ENCODE measurements at places on chromosomes 12 and 14.

DNA sequence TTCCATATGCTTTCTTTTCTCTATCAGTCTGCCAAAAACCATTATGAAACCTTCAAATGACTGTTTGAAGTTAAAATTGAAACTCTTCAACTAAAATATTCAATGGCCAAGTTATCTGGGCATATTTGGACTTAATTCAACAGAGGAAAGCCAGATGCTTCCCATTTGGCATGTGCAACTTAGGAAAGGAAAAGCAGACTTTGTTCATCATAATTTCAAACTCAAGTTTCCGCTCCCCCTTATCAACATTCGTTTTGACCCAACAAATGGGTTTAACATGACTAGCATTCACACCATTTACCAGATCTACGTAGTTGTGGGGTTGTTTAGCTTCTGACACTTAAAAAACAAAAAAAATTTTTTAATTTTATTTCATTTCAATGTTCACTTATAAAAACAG, 75.7 kb downstream of the PLEKHG7 start:
- DNase-seq: no peak

- DNase-seq: no peak
Measured at GRCh38 chr12:75155962-75156361, 53.7 kb downstream of the KCNC2 start.

- no peak for DNase-seq
Measured at GRCh38 chr14:52563120-52563519, 10.5 kb downstream of the GPR137C start.

- no peak for DNase-seq
Measured at GRCh38 chr12:25745281-25745680, 192.2 kb upstream of the LMNTD1 start.

- no peak for DNase-seq
Measured at GRCh38 chr12:55658635-55659391, 22.1 kb downstream of the OR10P1 start.

DNA sequence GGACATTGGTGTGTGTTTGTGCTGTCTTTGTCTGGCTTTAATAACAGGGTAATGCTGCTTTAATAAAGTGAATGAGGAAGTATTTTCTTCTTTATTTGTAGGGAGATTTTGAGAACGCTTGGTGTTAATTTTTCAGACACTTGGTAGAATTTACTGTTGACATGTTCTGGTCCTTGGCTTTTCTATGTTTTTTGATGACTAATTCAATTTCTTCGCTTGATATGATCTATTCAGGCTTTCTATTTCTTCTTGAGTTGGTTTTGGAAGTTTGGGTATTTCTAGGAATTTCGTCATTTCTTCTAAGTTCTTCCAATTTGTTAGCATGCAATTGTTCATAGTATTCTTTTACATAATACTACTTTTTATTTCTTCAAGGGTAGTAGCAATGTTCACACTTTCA, 167.8 kb downstream of the TTC6 start:
- DNase-seq: no peak

DNA sequence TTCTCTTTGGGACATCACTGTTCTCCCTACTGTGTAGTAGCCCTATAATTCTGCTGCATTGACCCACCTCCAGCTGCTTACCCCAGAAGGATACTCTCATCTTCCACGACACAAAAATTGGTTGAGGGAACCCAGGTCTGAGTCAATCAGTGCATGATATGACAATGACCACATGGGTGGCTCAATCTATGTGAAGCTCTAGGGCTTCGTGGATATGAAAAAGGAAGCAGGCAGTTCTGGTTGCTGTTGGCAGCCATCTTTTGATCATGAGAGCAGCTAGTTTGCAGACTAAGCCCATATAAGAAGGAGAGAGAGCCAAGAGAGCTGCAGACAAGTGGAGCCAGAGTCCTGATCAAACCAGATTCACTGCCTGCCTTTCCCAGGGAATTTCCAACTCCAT, 57.9 kb downstream of the AVPR1A start:
- no peak for DNase-seq

GRCh38 chr14:81329640-81330381, 70.3 kb downstream of the STON2 start:
- DNase-seq: no peak

- no peak for DNase-seq
Measured at GRCh38 chr12:124310785-124311184, 15.9 kb downstream of the RFLNA start.

DNA sequence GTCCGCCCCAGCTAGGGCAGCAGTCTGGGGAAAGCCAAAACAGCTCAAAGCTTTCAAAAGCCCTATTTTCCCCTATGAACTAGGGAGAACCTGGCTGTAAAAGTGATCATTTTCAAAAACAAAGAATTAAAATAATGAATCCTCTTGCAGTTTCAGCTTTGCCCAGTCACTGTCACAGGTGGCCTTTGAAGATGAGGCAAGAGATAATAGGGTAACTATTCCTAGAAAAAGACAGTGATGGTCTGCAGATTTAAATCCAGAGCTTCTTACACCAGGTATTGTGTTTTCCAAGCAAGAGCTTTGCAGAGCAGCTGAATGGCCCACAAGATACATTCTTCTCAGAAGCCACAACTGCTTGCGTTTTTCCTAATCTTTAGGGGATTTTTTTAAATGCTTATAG, 80.2 kb upstream of the NUDT4 start:
- no peak for DNase-seq

GRCh38 chr14:91511043-91511383, 903 bp upstream of the PPP4R3A start:
- DNase-seq: no peak

GRCh38 chr14:65241125-65241752, 138.9 kb upstream of the MAX start:
- DNase-seq: no peak

DNA sequence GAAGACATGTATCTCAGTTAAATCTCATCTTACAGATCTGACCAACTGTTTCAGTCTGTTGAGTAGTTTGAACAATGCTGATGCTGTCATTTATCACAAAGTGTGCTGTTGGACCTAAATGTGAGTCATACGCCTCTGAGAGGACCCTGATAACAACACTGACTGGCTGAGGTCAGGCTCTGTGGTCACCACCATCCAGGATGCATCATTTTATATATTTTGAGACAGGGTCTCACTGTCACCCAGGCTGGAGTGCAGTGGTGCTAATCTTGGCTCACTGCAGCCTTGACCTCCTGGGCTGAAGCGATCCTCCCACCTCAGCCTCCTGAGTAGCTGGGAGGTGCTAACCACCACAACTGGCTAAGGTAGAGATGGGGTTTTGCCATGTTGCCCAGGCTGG, 181.0 kb upstream of the RGS6 start:
- DNase-seq: no peak

DNA sequence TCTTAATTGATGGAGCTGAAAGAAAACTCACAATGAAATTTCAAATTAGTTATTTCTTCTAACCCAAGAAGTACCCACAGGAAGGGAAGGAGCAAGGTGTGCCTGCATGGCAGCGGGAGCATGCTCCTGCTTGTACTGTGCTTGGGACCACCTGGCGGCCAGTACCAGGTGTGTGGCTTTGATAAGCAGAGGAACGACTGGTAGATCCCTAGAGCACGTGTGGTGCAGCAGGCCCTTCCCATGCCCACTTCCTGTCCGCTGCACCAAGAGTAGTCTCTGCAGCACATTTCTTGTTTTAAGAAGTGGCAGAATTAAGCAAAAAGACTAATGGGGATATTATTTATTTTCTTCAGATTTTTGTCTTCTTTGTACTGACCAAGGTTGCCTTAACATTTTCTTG, 122.3 kb upstream of the ATF1 start:
- no peak for DNase-seq

- DNase-seq: no peak
Measured at GRCh38 chr14:58738876-58739275, 101.1 kb downstream of the DACT1 start.

GRCh38 chr12:58161773-58162172, 220.4 kb downstream of the ATP23 start:
- DNase-seq: no peak

GRCh38 chr12:121446750-121447149, 46.8 kb downstream of the RNF34 start:
- no peak for DNase-seq

- no peak for DNase-seq
Measured at GRCh38 chr14:50773632-50774541, 57.1 kb downstream of the NIN start.

DNA sequence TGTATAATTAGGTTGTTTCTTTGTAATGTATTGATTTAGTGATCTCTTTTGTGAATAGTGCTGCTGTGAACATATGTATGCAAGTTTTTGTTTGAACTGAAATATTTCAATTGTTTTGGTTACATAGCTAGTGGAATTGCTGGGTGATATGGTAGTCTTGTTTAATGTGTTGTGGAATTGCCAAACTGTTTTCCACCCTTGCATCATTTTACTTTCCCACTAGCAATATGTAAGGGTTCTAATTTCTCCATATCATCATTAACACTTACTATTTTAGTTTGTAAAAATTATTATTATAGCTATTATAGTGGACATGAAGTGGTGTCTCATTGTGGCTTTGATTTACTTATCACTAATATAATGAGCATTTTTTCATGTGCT, 5.9 kb downstream of the G2E3 start:
- no peak for DNase-seq

DNA sequence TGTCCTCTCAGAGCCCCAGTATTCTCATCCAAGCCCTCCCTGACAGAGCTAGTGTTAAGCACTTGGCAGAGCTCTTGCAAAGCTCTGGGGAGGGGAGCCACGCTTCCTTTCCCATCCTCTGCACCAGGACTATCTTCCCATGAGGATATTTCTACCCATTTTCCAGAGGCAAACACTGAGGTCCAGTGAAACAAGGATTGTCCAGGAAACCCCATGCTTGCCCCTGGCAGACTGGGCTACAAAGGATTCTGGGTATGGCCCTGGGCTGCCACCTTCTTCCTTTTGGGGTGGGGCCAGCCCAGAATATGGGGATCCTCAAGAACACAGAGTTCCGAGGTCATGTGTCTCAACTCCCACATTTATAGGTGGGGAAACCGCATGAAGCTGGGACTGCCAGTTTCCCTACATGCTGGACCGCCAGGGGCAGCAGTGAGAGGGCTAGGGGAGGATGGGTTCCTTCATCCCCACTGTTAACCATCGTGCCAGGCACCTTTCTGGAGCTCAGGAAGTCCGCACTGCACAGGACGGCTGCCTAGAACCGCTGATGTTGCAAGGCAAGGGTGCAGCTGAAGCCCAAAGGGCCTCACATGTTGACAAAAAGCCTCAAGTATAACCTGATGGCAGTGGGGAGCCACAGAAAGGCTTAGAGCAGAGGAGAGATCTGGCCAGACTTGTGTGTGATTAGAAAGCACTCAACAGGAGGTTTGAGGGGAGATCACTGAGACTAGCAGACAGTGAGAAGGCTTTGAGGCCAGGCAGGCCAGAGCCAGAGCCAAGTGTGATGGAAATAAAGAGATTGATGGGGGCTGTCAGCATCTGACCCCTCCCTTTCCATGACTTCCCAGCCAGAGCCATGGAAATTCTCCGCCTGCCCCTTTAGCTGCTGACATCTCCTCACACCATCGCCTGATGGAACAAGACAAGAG, 5.5 kb upstream of the CCDC85C start:
- no peak for DNase-seq

DNA sequence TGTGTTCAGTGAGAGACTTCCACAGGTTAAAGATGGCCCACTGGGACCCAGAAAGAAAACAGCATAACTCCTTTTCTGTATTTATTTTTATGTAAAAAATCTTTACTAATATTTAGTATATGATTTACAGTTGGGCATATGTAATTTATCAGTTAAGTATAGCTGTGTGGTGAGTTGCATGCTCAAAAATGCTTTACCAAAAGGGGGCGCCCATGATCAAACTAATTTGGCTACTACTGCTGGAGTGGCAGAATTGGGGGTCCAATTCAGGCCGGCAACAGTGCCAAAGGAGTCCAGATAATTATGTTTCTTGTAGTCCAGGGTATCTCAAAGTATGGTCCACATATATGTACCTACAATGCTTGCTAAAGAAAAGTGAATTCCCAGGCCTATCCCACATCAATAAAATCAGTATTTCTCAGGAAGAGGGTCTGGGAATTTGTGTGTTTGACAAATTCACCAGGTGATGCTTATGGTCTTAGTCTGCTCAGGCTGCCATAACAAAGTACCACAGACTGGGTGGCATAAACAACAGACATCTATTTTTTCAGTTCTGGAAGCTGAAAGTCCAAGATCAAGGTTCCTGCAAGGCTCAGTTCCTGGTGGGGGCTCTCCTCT, 152.0 kb downstream of the KTN1 start:
- no peak for DNase-seq

DNA sequence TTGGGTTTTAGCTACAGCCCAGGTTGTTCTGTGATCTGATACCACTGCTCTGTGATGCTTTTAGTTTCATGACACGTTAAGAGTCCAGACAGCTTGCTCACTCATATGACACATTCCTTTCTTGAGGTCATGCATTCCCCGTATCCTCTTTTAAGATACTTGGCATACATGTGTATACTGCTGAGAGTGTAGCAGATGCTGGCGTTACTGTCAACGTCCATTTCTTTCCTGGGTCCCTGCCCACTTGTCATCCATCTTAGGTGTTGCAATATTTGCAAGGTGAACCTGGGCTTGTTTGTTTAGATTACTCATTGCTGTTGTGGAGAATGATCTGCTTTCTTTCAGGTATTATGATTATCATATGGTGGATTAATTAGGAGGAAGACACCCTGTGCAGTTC, 9.1 kb upstream of the EMP1 start:
- no peak for DNase-seq

- DNase-seq: no peak
Measured at GRCh38 chr12:124148481-124149273, 146.2 kb upstream of the RFLNA start.

GRCh38 chr12:55720071-55720564, at the start of gene RDH5:
RDH5 (plus strand) TSS chr12:55720393; CDS start chr12:55721185, 792 bp downstream.
- no peak for DNase-seq

DNA sequence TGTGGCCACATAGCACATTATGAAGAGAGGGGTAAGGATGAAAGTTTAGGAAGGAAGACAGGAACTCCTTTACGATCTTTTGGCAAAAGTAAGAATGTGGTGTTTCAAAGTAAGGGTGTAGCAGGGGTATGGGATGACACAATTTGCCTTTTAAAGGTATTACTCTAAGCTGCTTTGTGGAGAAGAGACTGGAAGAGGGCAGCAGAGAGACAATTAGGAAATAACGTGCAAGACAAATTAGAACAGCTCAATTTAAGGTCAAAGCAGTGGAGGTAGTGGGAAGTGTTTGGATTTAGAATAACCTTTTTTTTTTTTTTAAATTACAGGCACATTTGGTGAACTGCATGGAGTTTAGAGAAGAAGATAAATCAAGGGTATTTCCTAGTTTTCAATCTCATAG, 342.6 kb downstream of the NOVA1 start:
- no peak for DNase-seq

DNA sequence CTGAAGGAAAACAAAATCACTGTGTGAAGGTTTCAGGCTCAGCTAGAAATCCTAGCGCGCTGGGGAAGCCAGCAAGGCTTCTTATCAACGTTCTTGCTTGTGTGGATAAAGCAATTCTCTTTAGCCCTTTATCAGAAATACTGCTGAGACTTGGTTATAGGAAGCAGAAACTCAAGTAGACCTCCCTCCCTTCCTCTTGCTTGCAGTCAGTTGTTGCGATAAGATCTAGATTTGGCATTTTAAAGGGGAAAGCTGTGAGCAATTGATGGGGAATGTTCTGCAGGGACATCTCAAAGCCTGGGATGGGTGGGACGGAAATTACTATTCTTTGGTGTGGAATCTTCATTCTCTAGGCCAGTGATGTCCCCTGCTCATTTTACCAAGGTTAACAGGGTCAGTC, 76.4 kb upstream of the ANO4 start:
- no peak for DNase-seq

All from NCI-H1436 treated with DMSO at 0.1 percent for 48 hours (cell line).